ENCODE measurements at places on chromosomes 2 and 18. TPM values are rescaled to one million over a fixed set of nuclear protein-coding genes. Genes with fewer than 3 reads are reported as not detected.

The INPP5D gene
- total RNA-seq, result 8.3 TPM

GRCh38 chr2:39227628-39228412 is 15.9 kb downstream of the CDKL4 start:
- no peaks in the 10 kb centered on the region for H3K27me3 ChIP-seq
- peak; percentile 82 for DNase-seq
- peaks cover 35% of the 10 kb centered on the region for H3K4me1 ChIP-seq
- peak overlapping the region; percentile 48 for H3K4me3 ChIP-seq

The AOX1 gene
- total RNA-seq, result 5.0 TPM

DNA sequence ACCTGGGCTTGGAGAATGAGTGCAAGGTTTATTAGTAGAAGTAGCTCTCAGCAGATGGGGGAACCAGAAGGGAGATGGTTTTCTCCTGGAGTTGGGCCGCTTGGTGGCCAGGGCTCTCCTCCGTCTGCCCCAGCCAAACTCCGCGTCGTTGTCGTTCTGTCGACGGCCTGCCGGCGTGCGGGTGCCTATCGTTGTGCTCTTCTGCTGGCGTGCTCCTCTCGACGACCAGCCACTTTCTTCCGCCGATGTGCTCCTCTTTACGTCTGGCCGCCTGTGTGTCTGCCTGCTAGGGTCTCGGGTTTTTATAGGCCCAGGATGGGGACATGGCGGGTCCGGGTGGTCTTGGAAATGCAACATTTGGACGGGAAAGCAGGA is 119.1 kb downstream of the BMPR2 start:
- H3K27ac ChIP-seq, result peak overlapping the region; percentile 40
- no peak overlapping the region for H3K4me3 ChIP-seq
- H3K27me3 ChIP-seq, result no peaks in the 10 kb centered on the region

- no peaks in the 10 kb centered on the region for H3K36me3 ChIP-seq
- no peak overlapping the region for H3K4me3 ChIP-seq
- H3K27ac ChIP-seq, result no peak overlapping the region
- H3K4me1 ChIP-seq, result no peaks in the 10 kb centered on the region
- no peak for DNase-seq
- H3K27me3 ChIP-seq, result no peaks in the 10 kb centered on the region
These were observed 188.5 kb upstream of the CDH2 start for GRCh38 chr18:28365411-28365831.

Measured in GM23338 (cell line).